SW480 (cell line): ENCODE measurements at places on chromosomes 5 and 9.

DNA sequence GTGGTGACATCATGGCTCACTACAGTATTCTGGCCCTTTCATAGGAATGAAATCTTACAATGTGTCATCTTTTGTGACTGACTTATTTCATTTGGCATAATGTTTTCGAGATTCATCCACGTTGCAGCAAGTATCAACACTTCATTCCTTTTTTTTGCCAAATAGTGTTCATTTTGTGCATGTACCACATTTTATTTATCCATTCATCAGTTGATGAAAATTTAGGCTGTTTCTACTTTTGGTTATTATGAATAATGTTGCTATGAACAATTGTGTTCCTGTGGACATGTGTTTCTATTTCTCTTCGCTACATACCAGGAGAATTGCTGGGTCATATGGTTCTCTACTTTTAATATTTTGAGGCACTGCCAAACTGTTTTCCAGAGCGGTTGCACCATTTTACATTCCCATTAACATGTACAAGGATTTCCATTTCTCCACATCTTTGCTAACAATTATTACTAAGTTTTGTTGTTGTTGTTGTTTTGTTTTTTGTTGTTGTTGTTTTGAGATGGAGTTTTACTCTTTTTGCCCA is 43.5 kb downstream of the RMI1 start:
- no peak for DNase-seq

DNA sequence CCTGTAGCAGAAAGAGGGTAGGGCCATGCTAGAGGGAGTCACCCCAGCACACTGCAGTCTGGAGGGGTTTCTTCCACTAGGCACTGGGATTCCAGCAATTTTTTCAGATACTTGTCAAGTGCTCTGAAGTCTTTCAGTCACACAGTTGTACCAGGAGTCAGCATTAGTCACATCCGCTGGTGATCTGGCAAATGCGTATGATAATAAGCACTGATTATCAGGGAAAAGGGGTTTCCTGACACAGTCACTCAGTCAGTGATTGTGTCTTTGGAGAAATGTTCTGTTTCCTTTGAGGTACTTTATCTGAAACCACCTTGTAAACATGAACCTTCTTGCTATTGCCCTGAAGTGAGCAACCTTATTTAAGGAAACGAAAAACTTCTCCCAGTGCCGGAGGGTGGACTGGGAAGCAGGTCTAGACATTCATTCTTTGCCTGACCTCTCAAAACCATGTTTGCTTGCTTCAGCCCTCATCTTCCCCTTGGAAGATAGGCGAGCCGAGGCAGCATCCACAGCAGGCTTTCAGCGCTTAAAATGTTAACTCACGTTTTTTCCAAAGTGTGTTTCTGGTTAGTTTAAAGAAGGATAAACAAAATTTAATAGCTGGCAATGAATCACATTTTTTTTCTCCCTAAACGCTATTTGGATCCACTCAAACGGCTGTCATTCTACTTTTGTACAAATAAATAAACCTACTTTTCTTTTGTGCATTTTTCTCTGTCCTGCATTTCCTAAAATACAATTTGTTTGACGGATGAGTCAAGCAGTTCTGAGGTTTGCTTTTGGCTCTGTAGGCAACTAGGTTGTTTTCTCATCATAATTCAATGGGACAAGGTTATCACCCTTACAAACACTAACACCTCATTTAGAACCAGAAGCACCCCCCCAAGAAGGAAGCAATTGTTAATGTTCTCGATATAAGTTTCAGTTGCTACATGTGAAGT is 77.7 kb downstream of the FOXD1 start:
- peak; percentile 47 for DNase-seq

GRCh38 chr5:3801967-3802366 is 206.3 kb downstream of the IRX1 start:
- no peak for DNase-seq

- DNase-seq: no peak
Observed at GRCh38 chr5:120394259-120394658, 69.8 kb upstream of the PRR16 start.

DNA sequence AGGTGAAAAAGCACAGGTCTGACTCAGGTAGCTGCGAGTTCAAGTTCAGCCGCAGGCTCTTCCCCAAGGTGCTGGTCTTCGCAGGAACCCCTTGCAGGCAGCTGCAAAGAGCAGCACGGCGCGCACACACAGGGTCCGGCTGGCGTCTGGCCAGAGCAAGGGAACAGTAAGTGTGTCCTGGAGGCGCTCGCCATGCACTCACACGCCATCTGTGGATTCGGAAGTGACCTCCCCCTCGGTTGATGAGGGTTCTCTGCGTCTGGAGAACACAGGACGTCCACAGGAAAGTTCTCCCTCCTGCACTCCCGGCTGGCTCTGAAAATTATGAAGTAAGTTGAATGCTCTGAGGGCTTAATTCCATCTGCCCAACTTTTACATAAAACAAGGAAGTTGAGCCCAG is 14.0 kb upstream of the EGFL7 start:
- no peak for DNase-seq

GRCh38 chr9:6923086-6923485 is 165.3 kb downstream of the KDM4C start:
- no peak for DNase-seq

GRCh38 chr5:141672841-141673813 is 8.9 kb downstream of the ARAP3 start:
- DNase-seq: no peak

- peak; percentile 23 for DNase-seq
Observed at GRCh38 chr9:131423171-131423581, 29.3 kb downstream of the PRRC2B start.

GRCh38 chr5:66992547-66992946 is 204.1 kb downstream of the CD180 start:
- DNase-seq: no peak

DNA sequence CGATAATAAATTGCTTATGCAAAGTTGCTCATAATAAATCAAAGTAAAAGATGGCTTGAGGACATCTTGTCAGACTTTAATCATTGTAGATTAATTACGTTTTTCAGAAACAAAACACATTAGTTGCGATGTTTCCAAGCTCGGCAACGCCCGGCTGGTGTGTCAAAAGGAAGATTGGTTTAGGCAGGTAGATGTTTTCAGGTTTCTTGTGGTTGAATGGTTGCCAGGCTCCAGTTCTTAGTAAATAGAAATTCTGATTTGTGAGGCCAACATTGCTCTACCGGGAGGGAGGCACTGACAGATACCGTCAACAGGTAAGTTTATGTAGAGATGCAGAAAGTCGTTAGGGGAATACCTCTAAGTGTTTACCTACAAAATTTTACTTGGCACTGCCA is 280.3 kb downstream of the NPR3 start:
- DNase-seq: no peak

GRCh38 chr5:125261505-125262250 is 515.2 kb upstream of the ZNF608 start:
- DNase-seq: no peak

- DNase-seq: no peak
Observed at GRCh38 chr9:82791692-82792091, 271.2 kb downstream of the RASEF start.

DNA sequence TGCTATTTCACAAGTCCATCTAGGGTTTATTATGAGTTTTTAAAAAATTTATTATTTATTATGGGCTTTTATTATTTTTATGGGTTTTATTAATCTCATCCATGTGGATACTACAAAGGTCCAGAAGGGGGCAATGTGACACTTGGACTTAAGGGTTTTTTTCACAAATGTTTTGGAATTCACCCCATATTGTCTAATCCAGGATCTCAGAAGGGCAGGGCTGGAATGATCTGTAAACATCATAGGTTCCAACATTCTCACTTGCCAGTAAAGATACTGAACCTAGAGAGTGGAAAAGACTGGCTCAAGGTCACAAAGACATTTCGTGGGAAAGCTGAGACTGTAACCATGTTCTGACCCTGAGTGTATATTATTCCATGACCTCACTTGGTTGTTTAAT is 35.6 kb downstream of the NIM1K start:
- DNase-seq: peak; percentile 37

- DNase-seq: no peak
Observed at GRCh38 chr9:19298436-19299000, 68.0 kb downstream of the DENND4C start.

- DNase-seq: no peak
Observed at GRCh38 chr9:88418715-88419540, 30.7 kb downstream of the SPIN1 start.
